Body of pancreas (tissue), 4 donors: ENCODE measurements at places on chromosomes 11 and 22. TPM values are rescaled to one million over a fixed set of nuclear protein-coding genes. Genes with fewer than 3 reads are reported as not detected.

- no peaks in the 10 kb centered on the region for H3K36me3 ChIP-seq
- H3K4me3 ChIP-seq, result peak overlapping the region; percentile 91
- H3K27ac ChIP-seq, result no peak overlapping the region
- H3K4me1 ChIP-seq, result peaks cover 31% of the 10 kb centered on the region
These were observed 719 bp downstream of the TALDO1 start for GRCh38 chr11:748007-748359.

DNA sequence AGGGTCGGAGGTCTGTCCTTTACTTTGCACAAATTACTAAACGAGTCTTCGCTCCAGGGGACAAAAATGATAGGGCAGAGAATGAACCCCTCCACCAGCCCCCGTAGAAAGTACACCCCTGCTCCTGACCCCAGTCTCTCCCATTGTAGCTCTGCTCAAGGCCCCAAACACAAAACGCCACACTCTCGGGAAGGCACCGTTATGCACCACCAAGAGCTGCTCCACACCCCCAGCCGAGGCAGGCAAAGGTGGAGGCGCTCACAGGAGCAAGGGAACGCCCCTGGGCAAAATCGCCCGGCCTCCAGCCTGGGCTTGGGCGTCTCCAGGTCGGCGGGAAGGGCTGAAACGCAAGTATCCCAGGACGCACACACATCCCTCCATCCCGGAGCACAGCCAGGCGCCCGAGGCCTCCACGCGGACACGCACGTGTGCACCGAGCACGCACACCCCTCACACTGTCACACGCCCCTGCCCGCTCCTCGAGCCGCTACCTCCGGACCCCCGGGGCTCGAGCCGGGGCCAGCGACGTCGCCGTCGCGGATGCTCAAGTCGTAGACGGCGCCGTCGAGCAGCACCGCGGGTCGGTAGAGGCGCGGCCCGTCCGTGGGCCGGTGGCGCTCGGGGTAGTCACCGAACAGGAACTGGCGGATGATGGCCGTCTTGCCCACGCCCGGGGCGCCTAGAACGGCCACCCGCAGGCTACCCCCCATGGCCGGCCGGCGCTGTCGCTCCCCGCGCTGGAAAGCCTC, 786 bp downstream of the RASL10A start:
- H3K36me3 ChIP-seq, result no peaks in the 10 kb centered on the region
- H3K4me1 ChIP-seq, result peaks cover 51% of the 10 kb centered on the region
- no peak for DNase-seq
- H3K4me3 ChIP-seq, result no peak overlapping the region
- H3K27me3 ChIP-seq, result no peaks in the 10 kb centered on the region
- H3K27ac ChIP-seq, result no peak overlapping the region

GRCh38 chr22:37501610-37502341, 15.6 kb upstream of the MFNG start:
- H3K36me3 ChIP-seq, result no peaks in the 10 kb centered on the region
- H3K27me3 ChIP-seq, result no peaks in the 10 kb centered on the region
- peak; percentile 93 for DNase-seq
- H3K4me1 ChIP-seq, result peaks cover 70% of the 10 kb centered on the region
- no peak overlapping the region for H3K4me3 ChIP-seq

DNA sequence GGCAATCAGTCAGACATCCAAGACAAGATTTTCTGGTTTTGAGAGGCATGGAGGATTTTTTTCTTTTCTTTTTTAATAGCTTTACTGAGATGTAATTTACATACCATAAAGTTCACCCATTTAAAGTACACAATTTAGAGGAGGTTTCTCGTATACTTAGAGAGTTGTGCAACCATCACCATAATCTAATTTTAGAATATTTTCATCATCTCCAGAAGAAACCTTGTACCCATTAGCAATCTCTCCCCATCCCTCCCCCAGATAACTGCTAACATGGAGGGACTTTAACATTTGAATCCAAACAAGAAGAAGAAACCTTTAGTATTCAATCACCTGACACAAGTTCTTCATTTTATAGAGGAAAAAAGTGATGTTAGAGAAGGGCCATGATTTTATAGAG, 83.6 kb downstream of the CLPB start:
- H3K27me3 ChIP-seq, result no peaks in the 10 kb centered on the region
- no peak for DNase-seq
- no peaks in the 10 kb centered on the region for H3K36me3 ChIP-seq
- H3K4me1 ChIP-seq, result no peaks in the 10 kb centered on the region

GRCh38 chr22:41260871-41261270, 20.1 kb upstream of the CHADL start:
- H3K4me3 ChIP-seq, result no peak overlapping the region
- no peaks in the 10 kb centered on the region for H3K27me3 ChIP-seq
- H3K27ac ChIP-seq, result no peak overlapping the region
- H3K36me3 ChIP-seq, result peaks cover 22% of the 10 kb centered on the region
- no peak for DNase-seq
- no peaks in the 10 kb centered on the region for H3K4me1 ChIP-seq

- H3K4me3 ChIP-seq, result no peak overlapping the region
- no peak overlapping the region for H3K27ac ChIP-seq
These were observed 282 bp downstream of the PC start for GRCh38 chr11:66957971-66958231.

- no peak overlapping the region for H3K4me3 ChIP-seq
- no peaks in the 10 kb centered on the region for H3K36me3 ChIP-seq
- no peaks in the 10 kb centered on the region for H3K27me3 ChIP-seq
- DNase-seq, result peak; percentile 34
These were observed 17.5 kb downstream of the FGF3 start for GRCh38 chr11:69801513-69802335.

GRCh38 chr11:125062931-125063428, at the start of gene SLC37A2:
Gene SLC37A2, plus strand, starts transcription at chr11:125063305. Its CDS starts 63 bp downstream, at chr11:125063368.
- H3K4me1 ChIP-seq, result peaks cover 10% of the 10 kb centered on the region
- DNase-seq, result peak; percentile 78
- peak within 1 kb of the TSS; percentile 3 for H3K4me3 ChIP-seq
- no peaks in the 10 kb centered on the region for H3K27me3 ChIP-seq

DNA sequence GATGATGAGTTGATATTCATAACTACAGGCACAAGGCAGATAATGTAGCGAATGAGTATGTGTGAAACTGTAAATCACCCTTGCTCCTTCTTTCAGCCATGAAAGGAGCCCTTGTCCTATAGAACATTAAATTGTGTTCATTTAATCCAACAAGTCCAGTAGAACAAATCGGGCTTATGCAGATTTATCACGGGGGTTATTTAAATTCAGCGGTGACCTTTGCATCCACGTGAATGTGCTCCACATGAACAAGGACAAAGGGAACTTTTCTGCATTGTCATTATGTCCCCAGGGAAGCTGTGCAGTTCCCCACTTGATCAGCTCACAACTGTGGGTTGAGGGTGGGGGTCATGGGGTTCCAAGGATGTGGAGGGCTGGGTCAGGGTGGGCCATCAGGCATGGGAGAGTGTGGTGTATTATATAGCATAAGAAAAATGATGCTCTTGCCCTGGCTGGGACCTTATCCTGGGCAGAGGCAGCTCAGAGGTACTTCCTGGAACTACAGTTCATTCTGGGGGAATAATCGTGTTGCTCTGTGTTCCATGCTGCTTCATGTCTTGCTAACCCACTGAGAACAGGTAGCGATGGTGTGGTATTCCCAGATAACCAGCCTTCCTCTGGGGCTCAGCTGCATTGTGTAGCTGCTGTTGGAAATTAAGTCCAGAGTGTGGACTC, 306.6 kb downstream of the FAT3 start:
- no peaks in the 10 kb centered on the region for H3K27me3 ChIP-seq
- H3K4me1 ChIP-seq, result no peaks in the 10 kb centered on the region
- no peak overlapping the region for H3K27ac ChIP-seq
- no peak for DNase-seq
- H3K4me3 ChIP-seq, result no peak overlapping the region

- DNase-seq, result no peak
- no peak overlapping the region for H3K27ac ChIP-seq
- H3K27me3 ChIP-seq, result no peaks in the 10 kb centered on the region
- no peak overlapping the region for H3K4me3 ChIP-seq
These were observed 117.7 kb upstream of the SORL1-AS1 start for GRCh38 chr11:121570453-121570852.

DNA sequence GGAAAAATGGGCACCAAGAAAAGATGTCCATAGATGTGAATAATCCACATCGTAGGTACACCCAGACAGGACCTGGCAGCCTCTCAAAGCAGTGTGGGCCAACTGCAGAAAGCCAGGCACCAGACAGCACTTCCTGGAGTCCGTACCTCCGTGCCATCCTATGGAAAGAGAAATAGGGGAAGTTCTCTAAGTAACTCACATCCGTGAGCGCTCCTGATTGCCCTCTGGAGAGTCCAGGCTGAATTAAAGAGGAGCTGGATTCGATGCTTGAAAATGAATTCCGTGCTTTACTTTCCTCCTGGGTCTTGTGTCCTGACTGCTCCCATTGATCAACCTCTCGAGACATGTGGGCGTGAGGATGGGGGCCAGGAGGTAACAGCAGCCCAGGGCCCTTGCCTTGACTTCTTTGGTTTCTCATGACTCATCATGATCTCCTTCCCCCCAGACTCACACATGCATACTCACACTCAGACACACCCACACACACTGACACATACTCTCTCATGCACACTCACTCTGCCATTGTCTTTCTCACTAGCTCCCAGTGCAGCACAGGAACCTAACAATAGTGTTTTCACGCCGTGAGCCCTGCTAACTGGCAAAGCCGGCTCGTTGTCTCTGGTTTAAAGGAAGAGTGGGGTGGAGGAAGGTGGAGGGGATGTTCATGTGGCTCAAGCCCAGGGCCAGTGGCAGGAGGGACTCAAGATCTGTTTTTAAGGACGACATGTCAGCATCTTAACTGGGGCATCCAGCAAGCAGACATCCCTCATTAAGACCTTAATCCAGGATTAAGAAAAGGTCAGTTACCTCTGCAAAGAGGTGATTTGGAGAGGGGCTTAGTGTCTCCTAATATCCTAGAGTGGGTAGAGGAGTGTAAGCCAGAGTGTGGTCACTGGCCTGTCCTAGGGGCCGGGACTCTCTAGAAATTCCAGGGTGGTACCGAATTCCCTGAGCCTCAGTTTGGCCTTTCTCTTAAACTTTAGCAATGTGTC, 104.2 kb downstream of the SCN3B start:
- no peak overlapping the region for H3K4me3 ChIP-seq
- no peak for DNase-seq
- no peaks in the 10 kb centered on the region for H3K27me3 ChIP-seq

GRCh38 chr11:109864834-109865547, 228.2 kb upstream of the ZC3H12C start:
- DNase-seq, result no peak
- H3K4me1 ChIP-seq, result peaks cover 7% of the 10 kb centered on the region
- no peak overlapping the region for H3K4me3 ChIP-seq
- no peak overlapping the region for H3K27ac ChIP-seq
- no peaks in the 10 kb centered on the region for H3K27me3 ChIP-seq
- no peaks in the 10 kb centered on the region for H3K36me3 ChIP-seq

- H3K36me3 ChIP-seq, result no peaks in the 10 kb centered on the region
- H3K4me1 ChIP-seq, result peaks cover 20% of the 10 kb centered on the region
- H3K27me3 ChIP-seq, result no peaks in the 10 kb centered on the region
- no peak for DNase-seq
- H3K4me3 ChIP-seq, result no peak overlapping the region
These were observed 6.9 kb downstream of the AQP11 start for GRCh38 chr11:77596626-77597025.

DNA sequence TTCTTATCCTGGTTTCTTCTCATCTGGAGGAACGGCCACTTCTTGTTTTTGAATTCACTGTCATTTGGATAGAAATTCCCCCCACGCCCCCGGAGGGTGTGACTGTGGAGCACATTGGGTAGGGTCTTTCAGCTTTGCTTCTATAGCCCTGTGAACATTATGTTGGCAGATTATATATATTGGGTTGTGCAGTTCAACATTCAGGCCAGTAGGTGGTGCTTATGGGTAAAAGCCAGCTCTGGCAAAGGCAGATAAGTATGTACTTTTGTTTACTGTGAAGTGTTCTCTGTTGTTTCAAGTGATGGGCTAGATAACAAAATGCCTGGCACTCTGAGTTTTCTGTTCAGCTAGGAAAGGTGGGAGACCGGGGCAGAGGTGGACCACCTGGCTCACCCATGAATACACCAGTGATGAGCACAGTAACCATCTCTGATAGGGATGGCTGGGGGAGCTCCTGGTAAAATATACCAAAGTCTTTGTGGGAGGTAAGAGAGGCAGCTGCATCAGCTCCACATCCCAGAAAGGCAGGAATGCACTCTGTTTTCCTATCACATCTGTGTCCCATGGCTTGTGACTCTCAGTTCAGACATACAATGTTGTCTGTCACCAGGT, 1348.2 kb upstream of the RAG2 start:
- peak; percentile 54 for DNase-seq
- H3K4me1 ChIP-seq, result no peaks in the 10 kb centered on the region
- H3K27me3 ChIP-seq, result no peaks in the 10 kb centered on the region

GRCh38 chr11:65502555-65503367, 3.9 kb downstream of the MALAT1 start:
- peak overlapping the region; percentile 68 for H3K4me3 ChIP-seq
- H3K27ac ChIP-seq, result peak overlapping the region; percentile 98
- no peak for DNase-seq
- H3K36me3 ChIP-seq, result peaks cover 12% of the 10 kb centered on the region
- peaks cover 35% of the 10 kb centered on the region for H3K4me1 ChIP-seq

GRCh38 chr22:19876941-19877625, 22.4 kb upstream of the GNB1L start:
- H3K36me3 ChIP-seq, result no peaks in the 10 kb centered on the region
- H3K4me3 ChIP-seq, result no peak overlapping the region
- peak; percentile 4 for DNase-seq
- no peaks in the 10 kb centered on the region for H3K27me3 ChIP-seq

DNA sequence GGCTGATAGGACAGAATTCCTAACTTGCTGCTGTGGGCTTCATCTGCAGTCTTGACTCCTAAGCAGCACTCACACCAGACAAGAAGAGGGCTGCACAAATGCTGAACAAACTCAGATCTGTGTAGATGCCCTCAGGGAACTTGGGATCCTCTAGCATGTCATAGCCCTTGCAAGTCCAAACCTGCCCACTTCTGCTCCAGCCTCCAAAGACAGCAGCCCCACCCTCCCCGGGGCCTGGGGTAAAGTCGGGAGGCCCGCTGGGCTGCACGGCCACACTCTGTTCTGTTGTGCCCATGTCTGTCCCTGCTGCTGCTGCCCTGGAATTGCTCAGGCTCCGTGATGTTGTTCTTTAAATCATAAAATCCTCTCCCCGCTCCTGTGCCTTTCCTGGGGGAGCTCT, 28.3 kb downstream of the DRD2 start:
- H3K4me3 ChIP-seq, result no peak overlapping the region
- no peaks in the 10 kb centered on the region for H3K4me1 ChIP-seq
- H3K27me3 ChIP-seq, result no peaks in the 10 kb centered on the region

Gene RHOD
- total RNA-seq, result 19.1 TPM

Gene ELMOD1
- total RNA-seq, result not detected

Gene PTPRCAP
- total RNA-seq, result 6.9 TPM

Gene OR5B3
- total RNA-seq, result not detected

Gene OR52I1
- total RNA-seq, result not detected

Gene ZNF214
- total RNA-seq, result 2.1 TPM
